GM23248 (cell line): ENCODE measurements at places on chromosomes 6 and 20. TPM values are rescaled to one million over a fixed set of nuclear protein-coding genes. Genes with fewer than 3 reads are reported as not detected.

Gene GCNT2
- total RNA-seq, result not detected in 2 replicates

Gene SRC
- total RNA-seq, result 28.6 and 29.8 TPM in 2 replicates

Gene POM121L2
- not detected in 2 replicates for total RNA-seq

Gene SCRT2
- not detected in 2 replicates for total RNA-seq

Gene OTOR
- total RNA-seq, result not detected in 2 replicates

Gene FERMT1
- total RNA-seq, result 4.1 and 4.2 TPM in 2 replicates

Gene VEGFA
- total RNA-seq, result 197 and 241 TPM in 2 replicates

Gene EFCAB8
- total RNA-seq, result 0.13 TPM in 1 of 2 replicates, not detected in the other

GRCh38 chr6:84422380-84422968, 195.0 kb upstream of the CEP162 start:
- H3K27me3 ChIP-seq, result no peaks in the 10 kb centered on the region
- no peaks in the 10 kb centered on the region for H3K4me1 ChIP-seq
- peak; percentile 6 for DNase-seq
- H3K27ac ChIP-seq, result no peak overlapping the region

GRCh38 chr6:24517659-24518543, 23.1 kb downstream of the ALDH5A1 start:
- H3K27ac ChIP-seq, result no peak overlapping the region
- H3K4me3 ChIP-seq, result no peak overlapping the region
- H3K4me1 ChIP-seq, result no peaks in the 10 kb centered on the region
- DNase-seq, result no peak
- H3K36me3 ChIP-seq, result no peaks in the 10 kb centered on the region
- H3K27me3 ChIP-seq, result no peaks in the 10 kb centered on the region

DNA sequence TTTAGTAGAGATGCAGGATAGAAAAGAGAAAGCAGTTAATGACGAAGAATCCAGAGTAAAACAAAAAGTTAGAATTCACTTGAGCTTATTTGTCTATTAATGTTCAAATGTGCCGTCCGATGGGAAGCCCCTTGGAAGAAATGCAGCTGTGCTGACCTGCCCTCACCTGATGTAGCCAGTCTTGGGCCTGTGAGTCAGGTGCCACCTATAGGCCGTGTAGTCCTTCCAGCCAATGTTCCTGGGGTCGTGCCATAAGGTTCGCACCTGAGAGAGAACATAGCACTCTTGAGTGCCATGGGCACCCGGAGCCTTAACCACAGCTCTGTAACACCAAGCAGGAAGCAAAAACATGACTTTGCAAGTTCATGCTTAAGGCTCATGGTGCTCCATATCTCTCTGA, 32.4 kb downstream of the THBS2 start:
- peaks cover 3% of the 10 kb centered on the region; the same call in 1 of the 2 replicates for H3K4me1 ChIP-seq
- peaks cover 48% of the 10 kb centered on the region for H3K36me3 ChIP-seq
- H3K4me3 ChIP-seq, result no peak overlapping the region
- no peak overlapping the region for H3K27ac ChIP-seq
- no peak for DNase-seq

GRCh38 chr6:41092421-41093140, 19.8 kb downstream of the NFYA start:
- no peaks in the 10 kb centered on the region for H3K27me3 ChIP-seq
- no peak overlapping the region for H3K27ac ChIP-seq
- DNase-seq, result peak; percentile 54
- no peak overlapping the region for H3K4me3 ChIP-seq

DNA sequence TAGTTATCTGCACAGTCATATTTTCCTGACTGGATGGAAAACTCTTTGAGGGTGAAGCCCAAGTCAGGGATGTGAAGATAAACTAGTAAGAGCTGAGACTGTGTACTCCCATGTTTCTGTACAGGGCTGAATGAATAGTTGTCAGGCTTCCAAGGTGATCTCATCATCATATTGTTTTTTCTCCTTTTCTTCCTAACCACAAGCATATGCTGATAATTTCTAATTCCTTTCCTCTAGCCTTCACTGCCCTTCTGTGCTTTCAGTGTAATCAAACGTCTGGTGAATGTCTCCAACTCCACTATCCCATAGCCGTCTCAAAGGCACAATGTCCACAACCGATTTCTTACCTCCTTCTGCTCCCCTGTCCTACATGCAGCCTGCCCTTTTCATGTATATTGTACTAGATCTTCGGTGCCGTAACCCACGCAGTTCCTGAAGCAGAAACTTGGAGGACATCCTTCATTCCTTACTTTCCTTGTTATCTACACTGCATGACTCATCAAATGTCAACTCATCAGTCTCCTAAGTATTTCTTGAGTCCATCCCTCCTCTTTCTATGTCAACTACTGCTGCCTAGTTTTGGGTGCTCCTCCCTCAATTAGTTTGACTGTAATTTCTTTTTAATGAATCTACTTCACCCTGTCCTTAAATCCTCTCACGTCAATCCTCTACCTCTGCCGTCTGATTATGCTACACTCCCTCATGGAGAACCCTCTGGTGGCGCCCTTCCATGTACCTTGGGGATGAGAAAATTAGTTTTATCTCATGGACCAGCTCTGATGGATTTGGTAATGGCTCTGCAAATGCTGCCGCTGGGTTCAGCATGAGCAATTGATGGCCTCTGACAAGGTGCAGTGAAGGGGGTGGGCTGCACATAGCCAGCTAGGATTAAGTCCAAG, 21.9 kb downstream of the NCOA7 start:
- H3K36me3 ChIP-seq, result no peaks in the 10 kb centered on the region
- DNase-seq, result peak; percentile 92
- peak overlapping the region; percentile 69 for H3K4me3 ChIP-seq
- peaks cover 38% of the 10 kb centered on the region for H3K4me1 ChIP-seq
- H3K27me3 ChIP-seq, result no peaks in the 10 kb centered on the region

DNA sequence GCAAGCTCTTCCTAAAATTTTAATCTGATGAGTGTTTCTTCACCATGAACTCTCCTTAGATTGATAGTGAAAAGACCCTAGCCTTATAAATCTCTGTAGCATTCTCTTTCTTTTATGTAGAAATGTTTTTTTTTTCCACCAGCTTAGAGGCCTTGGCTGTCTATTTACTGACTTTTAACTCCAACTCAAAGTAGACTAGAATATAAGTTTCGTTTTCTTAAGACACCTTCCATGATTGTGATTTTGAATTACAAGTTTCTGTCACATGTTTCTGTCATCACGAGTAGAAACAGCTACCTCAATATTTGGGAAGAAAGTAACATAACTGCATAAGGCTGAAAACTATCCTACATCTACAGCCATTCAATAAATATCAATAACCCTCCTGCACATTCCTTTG, 17.8 kb downstream of the ADGRF4 start:
- no peak overlapping the region for H3K4me3 ChIP-seq
- H3K4me1 ChIP-seq, result no peaks in the 10 kb centered on the region
- no peaks in the 10 kb centered on the region for H3K36me3 ChIP-seq
- no peak for DNase-seq
- H3K27me3 ChIP-seq, result 0 out of 2 replicates have a peak, but pooled peaks cover under 1% of the 10 kb centered on the region

- no peak overlapping the region for H3K4me3 ChIP-seq
- peaks cover 8% of the 10 kb centered on the region; the same call in 1 of the 2 replicates for H3K27me3 ChIP-seq
- H3K4me1 ChIP-seq, result no peaks in the 10 kb centered on the region
- no peak overlapping the region for H3K27ac ChIP-seq
- H3K36me3 ChIP-seq, result no peaks in the 10 kb centered on the region
These were observed 59.2 kb downstream of the TMEM244 start for GRCh38 chr6:129801909-129802308.

- DNase-seq, result peak; percentile 92
- H3K4me3 ChIP-seq, result peak overlapping the region; percentile 96
- peaks cover 43% of the 10 kb centered on the region for H3K4me1 ChIP-seq
- H3K27ac ChIP-seq, result peak overlapping the region; percentile 92
These were observed 1.3 kb upstream of the RING1 start for GRCh38 chr6:33206864-33207551.

GRCh38 chr6:9523462-9523861, 891.4 kb downstream of the TFAP2A start:
- no peaks in the 10 kb centered on the region for H3K36me3 ChIP-seq
- H3K4me1 ChIP-seq, result peaks cover 45% of the 10 kb centered on the region
- no peak overlapping the region for H3K4me3 ChIP-seq

GRCh38 chr20:56380375-56380774, 11.6 kb downstream of the AURKA start:
- H3K36me3 ChIP-seq, result peaks cover 44% of the 10 kb centered on the region
- H3K27me3 ChIP-seq, result no peaks in the 10 kb centered on the region
- peaks cover 6% of the 10 kb centered on the region for H3K4me1 ChIP-seq
- no peak overlapping the region for H3K4me3 ChIP-seq
- DNase-seq, result no peak

DNA sequence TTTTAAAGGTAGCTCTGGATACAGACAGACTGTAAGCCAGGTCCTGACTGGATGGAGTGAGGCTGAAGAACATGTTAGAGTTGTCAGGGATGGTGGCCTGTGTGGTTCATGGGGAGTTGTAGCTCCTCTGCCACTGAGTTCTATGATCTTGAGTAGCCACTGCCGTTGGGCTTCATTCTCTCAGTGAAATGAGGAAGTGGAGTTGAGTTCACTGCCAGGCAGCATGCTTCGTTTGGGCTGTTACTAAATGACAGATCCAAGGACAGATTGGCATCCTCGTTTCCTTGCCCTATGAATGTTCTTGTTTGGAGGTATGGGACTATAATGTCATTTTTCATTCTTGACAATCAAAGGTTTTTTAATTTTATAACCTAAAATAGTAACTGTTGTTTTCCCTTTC, 37.2 kb downstream of the SCAND1 start:
- H3K4me1 ChIP-seq, result no peaks in the 10 kb centered on the region
- H3K36me3 ChIP-seq, result peaks cover 51% of the 10 kb centered on the region
- H3K27ac ChIP-seq, result no peak overlapping the region
- DNase-seq, result no peak
- H3K4me3 ChIP-seq, result no peak overlapping the region

DNA sequence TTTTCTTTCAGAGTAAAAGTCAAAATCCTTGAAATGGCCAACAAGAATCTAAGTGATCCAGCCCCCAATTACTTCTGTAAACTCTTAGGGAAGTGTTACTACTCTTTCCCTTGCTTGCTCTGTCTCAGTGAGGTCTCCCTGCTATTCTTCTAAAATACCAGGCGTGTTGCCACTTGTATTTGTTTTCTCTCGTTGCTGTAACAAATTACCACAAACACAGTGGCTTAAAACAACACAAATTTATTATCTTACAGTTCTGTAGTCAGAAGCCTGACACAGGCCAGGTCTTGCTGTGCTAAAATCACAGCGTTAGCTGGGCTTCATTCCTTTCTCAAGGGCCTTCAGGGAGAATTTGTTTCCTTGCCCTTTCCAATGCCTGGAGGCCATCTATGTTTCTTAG, 59.9 kb downstream of the HECA start:
- no peak overlapping the region for H3K4me3 ChIP-seq
- no peak overlapping the region for H3K27ac ChIP-seq
- no peaks in the 10 kb centered on the region for H3K4me1 ChIP-seq
- no peaks in the 10 kb centered on the region for H3K36me3 ChIP-seq
- H3K27me3 ChIP-seq, result no peaks in the 10 kb centered on the region
- DNase-seq, result no peak

- DNase-seq, result no peak
- no peak overlapping the region for H3K4me3 ChIP-seq
- no peak overlapping the region for H3K27ac ChIP-seq
- H3K4me1 ChIP-seq, result no peaks in the 10 kb centered on the region
- H3K27me3 ChIP-seq, result no peaks in the 10 kb centered on the region
These were observed 100.6 kb downstream of the SOX4 start for GRCh38 chr6:21694168-21694567.

GRCh38 chr6:113818578-113818977, 38.6 kb upstream of the MARCKS start:
- peaks cover 12% of the 10 kb centered on the region for H3K4me1 ChIP-seq
- H3K4me3 ChIP-seq, result no peak overlapping the region
- H3K36me3 ChIP-seq, result no peaks in the 10 kb centered on the region
- no peak overlapping the region for H3K27ac ChIP-seq
- no peaks in the 10 kb centered on the region for H3K27me3 ChIP-seq

- H3K4me3 ChIP-seq, result no peak overlapping the region
- no peaks in the 10 kb centered on the region for H3K27me3 ChIP-seq
- DNase-seq, result no peak
These were observed 68.6 kb downstream of the GFOD1 start for GRCh38 chr6:13418844-13419243.

GRCh38 chr6:165249808-165250207, 59.6 kb downstream of the C6orf118 start:
- no peaks in the 10 kb centered on the region for H3K36me3 ChIP-seq
- no peaks in the 10 kb centered on the region; the same call in 1 of the 2 replicates for H3K27me3 ChIP-seq
- H3K4me3 ChIP-seq, result no peak overlapping the region

- no peaks in the 10 kb centered on the region for H3K36me3 ChIP-seq
- DNase-seq, result no peak
- no peaks in the 10 kb centered on the region for H3K4me1 ChIP-seq
These were observed 7.3 kb upstream of the BPIFB3 start for GRCh38 chr20:33046412-33046811.

DNA sequence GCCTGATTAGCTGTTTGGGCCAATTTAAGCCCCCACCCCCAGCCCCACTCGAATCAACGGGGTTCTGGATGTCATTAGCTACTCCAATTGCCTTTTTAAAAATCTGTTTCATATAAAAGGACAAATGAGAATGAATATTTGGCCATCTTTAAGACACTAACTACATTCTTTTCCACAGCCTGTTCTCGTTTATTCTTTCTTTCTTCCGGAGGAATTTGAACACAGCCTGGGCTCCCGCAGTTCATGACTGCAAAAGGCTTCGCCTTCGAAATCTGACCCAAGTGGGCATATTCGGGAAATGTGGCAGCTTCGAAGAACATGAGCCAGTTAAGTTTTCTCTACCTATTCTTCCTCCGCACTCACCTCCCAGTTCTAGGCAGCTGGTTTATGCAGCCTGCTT, 49.4 kb upstream of the NFATC2 start:
- no peaks in the 10 kb centered on the region for H3K27me3 ChIP-seq
- H3K4me3 ChIP-seq, result no peak overlapping the region

DNA sequence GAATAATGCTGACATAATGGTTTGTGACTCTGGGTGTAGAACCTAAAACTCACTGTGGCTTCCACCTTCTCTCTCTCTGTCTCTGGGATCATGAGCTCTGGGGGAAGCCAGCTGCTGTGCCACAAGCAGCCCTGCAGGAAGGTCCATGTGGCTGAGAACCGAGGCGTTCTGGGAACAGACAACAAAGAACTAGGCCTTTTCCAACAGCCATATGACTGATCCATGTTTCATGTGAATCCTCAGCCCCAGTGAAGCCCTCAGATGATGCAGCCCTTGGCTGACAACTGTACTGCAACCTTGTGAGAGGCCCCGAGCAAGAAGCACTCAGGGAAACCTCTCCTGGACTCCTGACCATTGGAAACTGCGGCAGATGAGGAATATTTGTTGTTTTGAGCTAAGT, 56.6 kb downstream of the HLA-G start:
- no peak overlapping the region for H3K4me3 ChIP-seq
- DNase-seq, result no peak
- H3K27me3 ChIP-seq, result no peaks in the 10 kb centered on the region
- H3K36me3 ChIP-seq, result no peaks in the 10 kb centered on the region
- 0 out of 2 replicates have a peak, but pooled peaks cover 3% of the 10 kb centered on the region for H3K4me1 ChIP-seq
